ENCODE measurements at places on chromosomes 3 and 15.

DNA sequence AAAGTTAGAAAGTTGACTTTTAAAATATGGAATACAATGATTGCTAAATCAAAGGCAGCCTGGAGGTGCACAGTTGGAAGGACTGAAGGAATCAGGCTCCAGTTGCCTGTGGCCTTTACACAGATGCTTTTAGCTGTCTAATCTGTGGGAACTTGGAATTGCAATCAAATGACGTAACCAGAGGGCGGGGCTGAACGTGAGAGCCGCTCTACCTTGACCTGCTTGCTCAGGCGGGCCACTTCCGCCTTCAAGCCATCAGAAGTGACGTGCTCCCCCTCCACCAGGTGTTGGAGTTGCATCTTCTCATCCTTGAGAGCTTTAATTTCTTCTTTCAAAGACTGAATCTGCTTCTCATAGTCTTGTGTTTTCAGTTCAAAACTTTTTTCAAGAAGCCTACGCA, 37.7 kb upstream of the GNB5 start:
- no peak for DNase-seq

- peak; percentile 72 for DNase-seq
Measured at GRCh38 chr3:27590437-27591298, 106.5 kb upstream of the SLC4A7 start.

DNA sequence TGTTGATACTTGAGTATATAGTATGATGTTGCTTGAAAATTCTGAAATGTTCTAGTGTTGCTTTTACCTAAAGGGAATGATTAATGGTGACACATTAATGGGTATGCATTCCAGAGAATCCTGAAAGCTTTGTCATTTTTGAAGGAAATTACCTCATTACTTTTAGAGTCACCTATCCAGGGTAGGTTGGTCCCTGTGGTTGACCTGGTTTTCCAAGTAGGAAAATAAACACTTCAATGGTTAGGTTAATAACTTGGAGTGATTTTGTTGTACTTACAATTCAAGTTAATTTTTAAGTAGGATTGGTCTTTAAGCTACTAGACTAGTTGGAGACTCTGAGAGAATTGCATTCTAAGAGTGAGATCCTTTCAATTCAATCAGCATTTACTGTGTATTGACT, 31.0 kb downstream of the MITF start:
- DNase-seq, result peak; percentile 27

DNA sequence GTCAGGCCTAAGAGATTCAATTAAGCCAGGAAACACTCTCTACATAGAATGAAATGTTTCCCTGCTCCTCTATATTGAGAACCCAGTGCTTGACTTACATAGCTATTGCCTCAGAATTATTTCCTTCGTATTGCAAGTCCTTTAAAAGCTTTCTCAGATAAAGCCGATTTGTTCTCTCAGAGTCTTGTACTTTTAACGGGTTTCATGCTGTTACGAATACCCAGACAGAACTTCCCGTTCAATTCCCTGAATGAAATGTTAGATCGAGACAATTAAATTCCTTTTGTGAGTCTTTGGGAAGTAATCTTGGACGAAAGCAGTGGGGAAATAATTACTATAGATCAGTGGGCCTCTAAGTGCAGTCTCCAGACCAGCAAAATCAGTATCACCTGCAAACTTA, 102.8 kb upstream of the CHL1 start:
- DNase-seq, result no peak

- DNase-seq, result no peak
Measured at GRCh38 chr3:139052802-139053600, 8.3 kb upstream of the PRR23C start.

DNA sequence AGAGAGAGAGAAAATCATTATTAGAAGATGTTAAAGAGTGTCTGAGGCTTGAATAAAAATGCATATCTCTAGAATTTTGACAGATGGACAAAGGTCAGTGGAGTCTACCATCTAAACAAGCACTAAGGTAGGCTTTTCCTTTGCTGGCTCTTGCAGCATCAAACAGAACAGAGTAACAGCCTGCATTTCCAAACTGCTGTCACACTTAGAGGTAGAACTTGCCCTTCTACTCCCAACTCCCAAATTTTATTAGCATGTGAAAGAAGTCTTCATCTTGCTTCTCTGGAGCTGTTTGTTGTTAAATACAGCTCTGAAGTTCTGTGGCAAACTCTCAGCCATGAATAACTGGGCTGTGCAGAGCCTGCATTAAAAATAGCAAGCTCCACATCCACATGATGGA, 4.1 kb upstream of the MB21D2 start:
- DNase-seq, result no peak

DNA sequence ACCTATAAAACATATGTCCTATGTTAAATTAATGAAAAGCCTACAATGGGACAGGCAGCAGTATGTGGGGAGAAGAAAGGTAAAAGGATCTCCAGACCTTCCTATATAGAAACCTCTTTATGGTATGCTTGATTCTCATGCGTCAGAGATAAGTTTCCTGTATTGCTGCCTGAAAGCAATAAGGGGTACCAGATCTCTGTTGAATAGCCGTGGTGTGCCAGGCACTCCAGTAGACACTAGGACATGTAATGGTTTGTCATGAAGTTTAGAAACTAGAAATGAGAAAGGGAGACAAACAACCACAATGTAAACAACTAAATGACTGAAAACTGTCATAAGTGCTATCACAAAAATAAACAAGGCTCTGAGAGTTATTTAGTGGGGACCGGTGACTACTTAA, 168.1 kb downstream of the EFHB start:
- no peak for DNase-seq

DNA sequence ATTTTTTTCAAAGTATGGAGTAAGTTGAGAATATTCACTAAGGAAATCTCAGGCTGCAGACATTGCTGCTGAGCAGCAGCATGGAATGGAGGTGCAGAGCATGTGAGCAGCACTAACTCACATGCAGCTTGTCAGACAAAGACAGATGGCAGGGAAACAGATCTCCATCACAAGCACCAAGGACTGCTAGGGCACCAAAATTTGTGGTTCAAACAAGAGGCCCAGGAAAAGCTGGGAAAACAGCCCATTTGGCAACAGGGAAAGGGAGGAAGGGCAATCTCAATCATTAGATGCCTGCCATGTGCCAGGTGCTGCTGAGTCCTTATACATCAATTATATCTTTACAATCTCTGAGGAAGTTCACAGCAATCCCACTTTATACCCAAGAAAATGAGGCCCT, 47.2 kb upstream of the EIF1B start:
- DNase-seq, result no peak

DNA sequence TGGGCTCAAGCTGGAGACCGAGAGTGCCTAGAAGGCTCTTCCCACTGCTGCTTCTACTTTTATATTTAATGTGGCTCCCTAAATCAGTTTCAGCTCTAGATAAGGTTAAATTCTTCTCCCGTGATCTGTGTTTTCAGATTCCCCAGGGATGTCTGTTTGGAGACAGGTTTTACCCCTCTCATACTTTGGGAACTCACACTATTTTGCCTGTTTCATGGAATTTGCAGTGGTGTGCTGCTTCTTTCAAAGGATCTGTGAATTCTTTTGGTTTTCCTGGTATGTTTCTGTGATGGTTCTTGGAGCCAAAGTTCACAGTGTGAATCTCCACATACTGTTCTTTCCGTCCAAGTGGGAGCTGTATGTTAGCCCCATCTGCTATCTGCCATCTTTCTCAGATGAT, 238.3 kb upstream of the SLITRK3 start:
- DNase-seq, result no peak

DNA sequence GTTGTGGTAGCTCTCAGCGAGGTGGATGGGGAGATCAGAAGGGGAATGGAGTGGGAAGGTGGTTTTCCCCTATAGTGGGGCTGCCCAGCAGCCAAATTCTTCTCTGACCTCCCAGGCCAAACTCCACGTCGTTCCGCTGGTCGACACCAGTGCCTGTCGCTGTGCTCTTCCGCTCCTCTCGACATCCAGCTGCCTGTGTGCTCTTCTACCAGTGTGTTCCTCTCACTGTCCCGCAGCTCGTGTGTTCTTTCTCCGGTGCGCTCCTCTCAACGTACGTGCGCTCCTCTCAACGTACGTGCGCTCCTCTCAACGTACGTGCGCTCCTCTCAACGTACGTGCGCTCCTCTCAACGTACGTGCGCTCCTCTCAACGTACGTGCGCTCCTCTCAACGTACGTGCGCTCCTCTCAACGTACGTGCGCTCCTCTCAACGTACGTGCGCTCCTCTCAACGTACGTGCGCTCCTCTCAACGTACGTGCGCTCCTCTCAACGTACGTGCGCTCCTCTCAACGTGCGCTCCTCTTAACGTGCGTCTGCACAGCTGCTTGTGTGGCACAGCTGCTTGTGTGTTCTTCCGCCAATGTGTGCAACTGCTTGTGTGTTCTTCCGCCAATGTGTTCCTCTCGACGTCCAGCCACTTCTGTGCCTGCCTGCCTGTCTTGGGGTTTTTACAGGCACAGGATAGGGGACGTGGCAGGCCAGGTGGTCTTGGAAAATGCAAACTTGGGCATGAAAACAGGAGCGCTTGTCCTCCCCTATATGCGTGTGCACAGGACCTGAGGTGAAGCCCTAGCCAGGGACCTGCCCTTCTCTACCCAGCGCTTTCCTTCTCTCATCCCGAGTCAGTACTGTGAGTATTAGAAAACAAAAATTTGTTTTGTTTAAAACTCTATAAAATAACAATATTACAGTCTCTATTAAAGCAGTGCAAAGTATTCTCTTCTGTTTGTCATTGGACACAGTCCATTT, 991.1 kb downstream of the GBE1 start:
- DNase-seq, result no peak

DNA sequence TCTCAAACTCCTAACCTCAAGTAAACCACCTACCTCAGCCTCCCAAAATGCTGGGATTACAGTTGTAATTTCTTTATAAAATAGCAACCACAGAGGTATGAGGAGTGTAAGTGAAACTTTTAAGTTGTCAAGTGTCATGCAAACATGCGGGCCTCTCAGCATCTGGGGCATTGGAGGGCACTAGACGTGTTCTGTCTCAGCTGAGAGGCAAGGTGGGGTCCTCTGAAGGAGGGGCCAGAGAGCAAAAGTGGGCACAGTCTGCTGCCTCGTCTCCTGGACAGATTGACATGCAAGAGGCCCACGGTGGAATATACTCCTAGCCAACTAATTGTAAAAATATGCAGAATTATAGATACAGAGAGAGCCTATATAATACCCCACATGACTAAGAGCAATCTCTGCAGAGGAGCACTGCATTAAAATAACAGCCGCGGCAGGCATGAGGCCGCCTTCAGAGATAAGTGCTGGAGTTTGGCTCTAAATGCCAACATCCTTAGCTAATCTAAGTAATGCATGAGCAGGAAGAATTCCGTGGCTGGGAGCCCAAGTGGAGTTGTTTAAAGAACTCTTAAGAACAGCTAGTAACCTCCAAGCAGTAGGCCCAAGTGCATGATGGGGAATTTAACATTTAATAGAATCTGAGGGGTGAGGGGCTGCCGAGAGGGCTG, 87.8 kb upstream of the RNU6-1 start:
- no peak for DNase-seq

DNA sequence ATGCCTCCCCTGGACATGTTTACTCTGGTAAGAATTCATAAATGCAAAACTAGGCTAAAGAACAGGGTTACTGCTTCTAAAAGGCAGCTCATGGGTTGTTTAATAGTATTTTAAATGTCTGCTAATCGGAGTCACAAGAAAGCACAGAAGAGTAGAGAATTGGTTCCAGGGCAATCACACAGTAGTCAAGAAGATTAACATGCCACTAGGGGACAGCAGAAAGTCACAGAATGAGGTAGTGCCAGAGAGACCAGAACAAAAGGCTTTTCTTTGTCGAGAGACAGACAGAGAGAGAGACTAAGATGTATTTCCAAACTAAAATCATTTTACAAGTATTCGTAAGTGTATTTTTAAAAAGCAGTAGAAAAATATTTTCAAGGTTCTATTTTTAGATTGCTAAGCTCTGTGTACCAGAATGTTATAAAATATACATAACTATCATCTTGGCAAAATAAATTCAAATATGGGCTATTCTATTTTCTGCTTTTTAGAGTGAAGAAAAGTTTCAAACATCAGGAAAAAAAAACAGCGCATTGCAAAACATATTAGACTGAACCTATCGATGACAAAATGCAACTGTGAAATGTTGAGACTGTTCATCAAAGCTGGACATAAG, 78.3 kb upstream of the CDIN1 start:
- peak; percentile 66 for DNase-seq

- DNase-seq, result no peak
Measured at GRCh38 chr15:78456426-78456825, 18.4 kb downstream of the IREB2 start.

GRCh38 chr15:65033659-65034269, 4.3 kb upstream of the MTFMT start:
- no peak for DNase-seq

- no peak for DNase-seq
Measured at GRCh38 chr15:80823120-80823519, 44.0 kb downstream of the CEMIP start.

GRCh38 chr3:56806407-56806806, 4.7 kb upstream of the ARHGEF3 start:
- no peak for DNase-seq

GRCh38 chr3:174792864-174793263, 66.3 kb upstream of the NAALADL2 start:
- no peak for DNase-seq

GRCh38 chr3:4532535-4533112, 39.5 kb downstream of the ITPR1 start:
- DNase-seq, result no peak

DNA sequence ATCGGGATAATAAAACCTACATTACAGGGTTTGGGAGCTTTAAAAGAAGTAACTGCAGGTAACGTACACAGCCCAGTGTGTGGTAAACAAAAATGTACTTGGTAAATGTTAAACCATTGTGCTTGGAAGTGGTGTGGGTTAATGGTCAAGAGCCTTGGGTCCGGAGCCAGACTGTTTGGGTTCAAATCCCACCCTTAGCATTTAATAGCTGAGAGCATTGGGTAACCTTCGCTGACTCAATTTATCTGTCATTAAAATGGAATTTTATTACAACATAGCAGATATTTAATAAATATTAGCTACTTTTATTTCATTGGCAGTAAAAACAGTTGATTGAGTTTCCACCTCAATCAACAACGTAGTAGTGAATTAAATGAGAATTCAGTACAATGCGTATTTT, 1.5 kb downstream of the FSTL1 start:
- no peak for DNase-seq

GRCh38 chr3:184580376-184580775, 18.8 kb downstream of the EPHB3 start:
- DNase-seq, result no peak

GRCh38 chr15:89146366-89146765, 58.1 kb downstream of the ABHD2 start:
- DNase-seq, result no peak
